ENCODE measurements at places on chromosomes 11 and 22.

GRCh38 chr11:121091492-121092152 is 9.4 kb upstream of the TECTA start:
- no peak for DNase-seq

DNA sequence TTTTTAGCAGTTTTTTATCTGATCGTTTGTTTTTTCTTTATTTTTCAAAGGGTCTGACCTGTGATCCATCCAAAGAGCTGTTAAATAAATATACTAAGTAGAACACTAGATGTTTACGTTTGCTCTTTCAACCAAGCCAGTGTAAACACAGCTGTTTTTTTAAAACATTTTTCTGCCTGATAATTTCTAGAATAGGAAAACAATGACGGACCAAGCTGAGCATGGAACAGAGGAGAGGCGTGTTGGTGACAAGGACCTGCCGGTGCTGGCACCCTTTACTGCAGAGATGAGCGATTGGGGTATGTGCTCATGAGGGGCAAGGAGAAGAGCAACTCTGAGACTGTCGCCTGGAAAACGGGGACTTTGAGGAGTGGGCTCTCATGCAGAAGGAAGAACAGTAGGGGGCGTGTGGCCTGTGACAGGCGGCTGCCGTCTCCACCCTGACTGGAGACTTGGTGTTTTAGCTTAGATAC is 28.6 kb upstream of the PANX2 start:
- DNase-seq, result no peak

- no peak for DNase-seq
Observed at GRCh38 chr22:17780741-17781318, 6.6 kb upstream of the BID start.

DNA sequence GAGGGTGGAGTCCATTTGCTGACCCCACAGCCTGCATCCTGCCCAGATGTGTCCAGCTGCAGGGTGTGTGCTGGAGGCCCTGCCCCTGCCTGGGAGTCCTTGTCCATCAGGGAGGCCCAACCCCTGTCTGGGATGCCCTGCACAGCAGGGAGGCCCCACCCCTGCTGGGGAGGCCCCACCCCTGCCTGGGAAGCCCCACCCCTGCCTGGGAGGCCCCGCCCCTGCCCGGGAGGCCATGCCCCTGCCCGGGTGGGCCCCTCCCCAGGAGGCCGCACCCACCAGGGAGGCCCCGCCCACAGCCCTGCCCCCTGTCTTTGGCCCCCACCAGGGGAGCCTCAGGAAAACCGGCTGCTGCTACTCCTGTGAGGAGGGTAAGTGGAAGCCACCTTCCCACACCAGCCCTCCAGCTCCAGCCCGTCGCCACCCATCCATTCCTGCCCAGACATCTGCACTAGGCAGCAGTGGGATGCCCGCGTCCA is 37.2 kb downstream of the MUC5B start:
- peak; percentile 12 for DNase-seq

DNA sequence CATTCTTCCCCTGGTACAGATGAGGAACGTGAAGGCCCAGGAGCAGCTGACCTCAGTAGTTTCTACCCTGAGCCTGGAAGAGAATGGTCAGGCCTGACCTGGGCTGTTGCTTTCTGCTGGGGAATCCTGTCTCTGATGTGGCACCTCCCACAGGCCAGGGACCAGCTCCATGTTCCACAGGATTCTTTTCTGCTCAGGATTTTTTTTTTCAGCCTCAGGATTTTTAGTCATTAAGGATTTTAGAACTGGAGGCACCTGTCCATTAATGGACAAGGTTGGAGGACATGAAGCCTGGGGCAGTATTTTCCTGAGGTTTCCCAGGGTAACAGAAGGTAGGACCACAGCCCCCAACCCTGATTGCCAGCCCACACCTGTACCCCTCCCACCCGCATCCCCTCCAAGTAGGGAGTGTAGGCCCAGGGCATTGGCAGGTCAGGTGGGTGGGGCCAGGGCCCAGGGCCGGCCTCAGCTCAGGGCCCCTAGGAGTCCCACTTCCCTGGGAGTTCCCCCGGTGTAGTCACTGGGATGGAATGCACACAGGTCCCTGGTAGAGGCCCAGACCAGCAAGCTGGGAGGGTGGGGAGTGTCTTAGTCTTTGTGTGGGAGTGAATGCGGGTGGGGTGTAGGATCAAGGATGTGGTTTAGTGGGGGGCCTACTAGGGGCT is 16.1 kb downstream of the BIK start:
- peak; percentile 81 for DNase-seq

GRCh38 chr22:17788528-17789378 is 14.5 kb upstream of the BID start:
- no peak for DNase-seq

DNA sequence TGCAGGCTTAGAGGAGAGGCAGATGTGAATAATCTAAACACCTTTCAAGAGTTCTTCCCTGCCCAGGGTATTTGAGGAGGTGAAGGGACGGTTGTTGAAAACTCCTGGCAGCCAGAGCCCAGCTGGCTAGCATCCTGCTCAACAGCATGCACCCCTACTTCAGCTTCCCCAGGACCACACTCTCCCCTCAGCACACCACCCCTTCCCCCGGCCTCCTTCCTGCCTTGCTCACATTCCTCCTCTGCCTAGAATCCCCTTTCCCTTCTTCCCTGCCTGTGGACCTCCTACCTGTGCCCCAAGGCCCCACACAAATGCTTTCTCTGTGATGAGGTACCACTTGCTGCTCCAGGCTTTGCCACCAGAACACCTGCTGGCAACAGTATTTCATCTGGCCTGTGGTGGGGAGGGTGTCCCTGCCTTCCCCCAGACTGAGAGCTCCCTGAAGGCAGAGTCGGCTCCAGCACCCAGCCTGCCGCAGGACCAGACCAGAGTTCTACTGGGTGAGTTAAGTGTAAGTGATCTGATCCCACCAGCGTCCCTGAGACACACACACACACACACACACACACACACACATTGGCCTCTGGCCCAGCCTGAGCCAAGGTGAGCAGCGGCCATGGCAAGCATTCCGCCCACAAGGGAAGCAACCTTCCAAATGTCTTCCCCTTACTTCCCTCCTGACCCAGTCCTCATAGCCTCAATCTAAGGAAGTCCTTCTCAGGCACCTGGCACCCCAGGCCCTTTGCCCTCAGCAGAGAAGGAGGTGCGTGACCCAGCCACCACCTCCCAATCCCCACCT is 79.5 kb downstream of the PDE2A start:
- DNase-seq, result no peak

DNA sequence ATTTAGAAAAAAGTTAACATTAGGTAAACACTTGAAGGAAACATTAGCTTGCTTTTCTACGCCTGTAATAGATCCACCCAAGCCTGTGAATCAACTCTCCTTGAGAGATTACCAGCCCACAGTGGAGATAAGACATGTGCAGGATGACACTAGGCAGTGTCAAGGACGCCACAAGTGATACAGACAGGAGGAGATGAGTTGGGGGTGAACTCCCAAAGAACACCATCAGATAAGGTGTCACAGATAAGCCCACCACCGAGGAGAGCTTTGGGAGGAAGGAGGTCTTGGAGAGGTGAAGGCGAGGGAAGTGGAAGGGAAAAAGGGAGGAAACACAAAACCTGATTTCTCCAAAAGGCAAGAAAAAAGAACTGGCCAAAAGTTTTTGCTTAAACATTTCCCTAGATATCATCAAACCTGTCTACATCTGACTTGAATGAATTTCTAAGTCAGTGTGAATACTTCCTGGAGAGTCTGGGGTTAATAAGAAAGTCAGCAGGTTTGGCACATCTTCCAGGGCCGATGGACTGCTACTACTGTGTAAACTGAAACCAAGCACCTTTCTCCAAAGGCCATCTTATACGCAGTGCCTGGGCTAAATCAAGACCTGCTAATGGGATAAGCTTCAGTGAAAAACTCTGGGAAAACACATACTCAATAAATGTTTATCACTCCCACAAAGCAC is 15.5 kb downstream of the CLTCL1 start:
- DNase-seq, result no peak

- DNase-seq, result no peak
Observed at GRCh38 chr11:113392236-113392921, 4.8 kb downstream of the ANKK1 start.

All from fibroblast of skin of right biceps (primary cell).